Stimulated activated CD4-positive, alpha-beta T cell treated with anti-CD3 and anti-CD28 coated beads, Interleukin-1b, Interleukin-23, amount 100 ng/mL, for 1 hour (primary cell): ENCODE measurements at places on chromosomes 6 and 20.

GRCh38 chr20:62567246-62568044 is 74.9 kb upstream of the SLCO4A1 start:
- DNase-seq: no peak

GRCh38 chr6:82145926-82146452 is 101.6 kb downstream of the IBTK start:
- DNase-seq: no peak

- no peak for DNase-seq
Measured at GRCh38 chr20:19978511-19979210, 38.5 kb upstream of the NAA20 start.

GRCh38 chr20:22533823-22534751 is 50.3 kb downstream of the FOXA2 start:
- DNase-seq: no peak

GRCh38 chr6:143939364-143939763 is 68.7 kb downstream of the PLAGL1 start:
- DNase-seq: no peak

DNA sequence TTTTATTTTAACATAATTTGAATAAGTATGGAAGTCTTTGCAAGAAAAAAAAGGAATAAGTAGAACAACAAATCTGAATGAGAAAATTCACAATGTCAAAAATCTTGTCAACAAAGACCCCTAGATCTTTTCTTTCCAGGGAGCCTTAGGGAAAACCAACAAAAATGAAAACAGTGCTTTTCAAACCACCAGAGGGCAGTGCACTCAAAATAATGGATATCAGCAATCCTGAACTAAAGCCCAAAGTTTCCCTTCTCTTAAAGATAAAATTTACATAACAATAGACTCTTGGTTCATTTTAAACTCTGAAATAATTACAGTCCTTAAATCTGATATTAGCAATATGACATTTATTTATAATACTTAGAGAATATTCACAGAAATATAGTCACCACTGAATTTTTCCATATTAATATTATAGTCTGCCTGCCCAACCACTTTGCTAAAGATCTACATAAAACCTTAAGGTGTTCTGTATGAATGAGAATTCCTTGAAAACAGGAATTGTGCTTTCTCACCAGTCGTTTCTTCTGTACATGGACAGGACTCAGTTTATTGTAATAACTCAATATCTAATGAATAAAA is 105.3 kb upstream of the BMP5 start:
- DNase-seq: no peak

GRCh38 chr6:115999235-115999634 is 61.5 kb downstream of the FRK start:
- DNase-seq: no peak

GRCh38 chr20:50323209-50323608 is 132.6 kb downstream of the CEBPB start:
- DNase-seq: no peak

GRCh38 chr6:17022604-17023003 is 79.2 kb upstream of the STMND1 start:
- no peak for DNase-seq

GRCh38 chr20:15834857-15835256 is 738.4 kb downstream of the KIF16B start:
- DNase-seq: no peak

DNA sequence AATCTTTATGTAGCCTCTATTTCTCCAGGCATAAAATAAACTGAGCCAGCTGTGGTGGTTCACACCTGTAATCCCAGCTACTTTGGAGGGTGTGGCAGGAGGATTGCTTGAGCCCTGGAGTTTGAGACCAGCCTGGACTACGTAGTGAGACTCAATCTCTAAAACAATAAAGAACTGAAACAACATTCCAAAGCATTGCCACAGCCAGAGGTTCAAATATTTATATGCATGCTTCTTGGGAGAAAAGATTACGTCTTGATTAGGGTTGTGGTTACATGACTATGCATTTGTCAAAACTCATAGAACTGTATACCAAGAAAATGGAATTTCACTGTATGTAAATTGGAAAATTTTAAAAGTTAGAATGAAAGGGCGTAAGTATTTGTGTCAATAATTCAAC is 27.7 kb upstream of the PAX1 start:
- DNase-seq: no peak

DNA sequence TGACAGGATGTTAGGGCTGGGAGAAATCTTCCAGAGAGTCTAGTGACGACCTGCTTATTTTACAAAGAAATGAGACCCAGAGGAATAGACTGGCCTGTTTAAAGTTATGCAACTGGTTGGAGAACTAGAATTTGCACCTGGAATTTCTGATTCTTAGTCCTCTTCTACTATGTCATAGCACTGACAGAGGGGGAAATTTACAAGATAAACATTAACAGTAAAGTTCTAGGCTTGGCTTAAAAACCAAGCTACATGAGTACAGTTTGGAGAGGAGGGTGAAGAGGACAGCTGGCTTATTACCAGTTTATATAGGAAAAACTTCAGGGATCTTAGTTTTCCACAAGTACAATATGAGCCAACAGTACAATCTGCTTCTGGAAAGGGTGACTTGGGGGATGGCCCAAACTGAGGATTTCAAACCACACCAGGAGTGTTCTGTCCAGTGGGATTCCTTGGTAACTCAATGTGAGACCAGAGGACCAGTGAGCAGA is 269.6 kb downstream of the CD109 start:
- no peak for DNase-seq
